ENCODE measurements at places on chromosomes 1 and 21. TPM values are rescaled to one million over a fixed set of nuclear protein-coding genes. Genes with fewer than 3 reads are reported as not detected.

DNA sequence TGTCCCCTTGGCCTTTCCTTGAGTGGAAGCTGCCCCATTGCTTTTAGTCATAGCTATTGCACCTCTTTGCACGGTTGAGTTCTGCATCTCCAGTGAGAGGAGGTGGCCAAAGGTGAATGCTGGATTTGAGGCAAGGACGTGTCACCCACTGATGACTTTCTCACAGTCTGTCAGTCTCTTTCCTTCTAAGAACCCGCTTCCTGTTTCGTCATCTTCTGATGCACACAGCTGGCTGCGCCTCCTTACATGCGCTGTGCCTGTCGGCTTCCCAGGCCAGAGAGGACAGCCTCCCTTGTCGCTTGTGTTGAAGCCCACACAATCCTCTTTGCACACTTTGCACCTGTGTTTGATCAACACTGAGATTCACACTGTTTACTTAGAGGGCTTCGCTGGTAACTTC is 41.8 kb upstream of the PWP2 start:
- peaks cover 42% of the 10 kb centered on the region for H3K4me1 ChIP-seq
- DNase-seq: peak; percentile 88
- peak overlapping the region; percentile 64 for H3K4me3 ChIP-seq
- H3K27me3 ChIP-seq: no peaks in the 10 kb centered on the region
- H3K27ac ChIP-seq: peak overlapping the region; percentile 95

- no peak overlapping the region for H3K4me3 ChIP-seq
- DNase-seq: no peak
- H3K4me1 ChIP-seq: peaks cover 8% of the 10 kb centered on the region
- no peak overlapping the region for H3K27ac ChIP-seq
- H3K36me3 ChIP-seq: peaks cover 5% of the 10 kb centered on the region
Observed at GRCh38 chr1:228744356-228744755, 9.1 kb downstream of the RHOU start.

DNA sequence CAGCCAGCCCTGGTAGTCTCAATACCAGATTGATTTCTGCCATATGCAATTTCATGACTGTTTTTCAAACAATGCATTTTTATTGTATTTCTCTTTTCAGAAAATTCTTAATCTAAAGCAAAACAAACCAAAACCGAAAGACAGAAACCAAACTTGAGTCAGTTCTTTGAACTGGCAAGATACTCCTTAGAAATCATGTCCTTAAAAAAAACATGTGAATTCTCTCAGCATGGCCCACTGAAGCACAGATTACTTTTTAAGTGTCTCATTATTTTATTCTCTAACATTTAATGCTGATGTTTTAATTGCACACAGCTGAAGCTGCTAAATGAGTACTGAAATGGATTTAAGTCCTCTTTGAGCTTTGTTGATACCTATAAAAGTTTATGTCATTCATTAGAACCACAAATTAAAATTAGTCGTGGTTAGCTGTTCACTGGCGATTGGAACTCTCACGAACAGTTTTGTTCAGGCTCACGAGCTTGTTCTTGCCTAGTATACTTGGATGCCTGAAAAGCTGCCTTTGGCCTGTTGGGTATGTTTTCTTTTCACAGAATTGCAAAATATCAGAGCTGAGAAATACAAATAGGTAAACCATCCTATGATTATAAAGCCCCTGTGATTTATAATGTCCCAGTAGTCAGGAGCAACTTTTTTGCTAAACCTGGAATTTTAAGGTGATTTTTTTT is 87.5 kb downstream of the CAMTA1 start:
- no peaks in the 10 kb centered on the region for H3K27me3 ChIP-seq
- H3K36me3 ChIP-seq: peaks cover 4% of the 10 kb centered on the region
- H3K4me1 ChIP-seq: peaks cover 23% of the 10 kb centered on the region

- DNase-seq: no peak
- H3K27me3 ChIP-seq: no peaks in the 10 kb centered on the region
- no peak overlapping the region for H3K27ac ChIP-seq
Observed at GRCh38 chr1:41547781-41548560, 63.5 kb upstream of the EDN2 start.

DNA sequence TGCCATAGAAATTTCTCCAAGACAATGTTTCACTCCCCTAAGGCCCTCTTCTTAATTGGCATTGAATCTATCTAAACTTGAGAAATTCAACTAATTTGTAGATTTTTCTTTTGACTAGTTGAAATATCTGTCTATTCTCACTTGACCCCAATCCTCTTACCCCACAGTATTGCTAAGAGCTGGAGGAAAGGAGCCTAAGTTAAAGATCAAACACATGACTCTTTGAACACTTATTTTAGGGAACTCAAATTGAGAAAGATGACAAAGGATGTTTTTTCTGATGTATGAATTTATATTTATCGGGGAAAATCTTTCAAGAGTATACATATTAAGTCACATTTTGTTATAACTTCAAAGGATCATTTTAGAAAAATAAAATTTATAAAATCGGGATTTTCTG is 3.6 kb downstream of the MR1 start:
- H3K27me3 ChIP-seq: no peaks in the 10 kb centered on the region
- H3K4me1 ChIP-seq: peaks cover 74% of the 10 kb centered on the region
- H3K36me3 ChIP-seq: peaks cover 34% of the 10 kb centered on the region
- no peak overlapping the region for H3K27ac ChIP-seq
- H3K4me3 ChIP-seq: no peak overlapping the region
- DNase-seq: no peak

- H3K4me3 ChIP-seq: no peak overlapping the region
- no peak overlapping the region for H3K27ac ChIP-seq
- no peaks in the 10 kb centered on the region for H3K4me1 ChIP-seq
- H3K36me3 ChIP-seq: no peaks in the 10 kb centered on the region
- no peaks in the 10 kb centered on the region for H3K27me3 ChIP-seq
Observed at GRCh38 chr1:203555076-203555475, 61.1 kb downstream of the OPTC start.

GRCh38 chr1:234000557-234001041 is 96.1 kb downstream of the SLC35F3 start:
- peaks cover 18% of the 10 kb centered on the region for H3K27me3 ChIP-seq
- no peaks in the 10 kb centered on the region for H3K4me1 ChIP-seq
- DNase-seq: no peak

Gene PDC
- total RNA-seq: not detected

Gene GMEB1
- total RNA-seq: 20.3 TPM
